Cortex of kidney (tissue), 1 donor: ENCODE measurements at places on chromosomes 13 and 19.

- no peak for DNase-seq
These were observed 34.5 kb downstream of the MYO9B start for GRCh38 chr19:17109962-17110598.

DNA sequence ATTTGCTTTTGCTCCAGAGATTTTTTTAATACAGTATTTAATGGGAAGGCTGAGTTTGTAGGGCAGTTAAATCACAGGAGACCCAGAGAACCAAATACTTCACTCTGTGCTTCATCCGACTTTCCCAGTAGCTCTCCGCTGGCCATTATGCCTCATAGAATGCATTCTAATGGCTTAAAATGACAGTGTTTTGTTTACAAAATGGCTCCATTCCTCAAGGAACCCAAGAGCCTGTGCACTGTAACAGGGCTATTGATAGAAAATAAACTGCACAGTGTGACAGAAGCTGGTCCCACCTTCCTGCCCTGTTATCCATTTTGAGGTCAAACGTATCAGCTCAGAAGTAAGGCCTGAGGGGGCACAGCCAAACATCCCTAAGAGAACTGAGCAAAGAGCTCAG lies 136.5 kb downstream of the RAP2A start:
- no peak for DNase-seq

DNA sequence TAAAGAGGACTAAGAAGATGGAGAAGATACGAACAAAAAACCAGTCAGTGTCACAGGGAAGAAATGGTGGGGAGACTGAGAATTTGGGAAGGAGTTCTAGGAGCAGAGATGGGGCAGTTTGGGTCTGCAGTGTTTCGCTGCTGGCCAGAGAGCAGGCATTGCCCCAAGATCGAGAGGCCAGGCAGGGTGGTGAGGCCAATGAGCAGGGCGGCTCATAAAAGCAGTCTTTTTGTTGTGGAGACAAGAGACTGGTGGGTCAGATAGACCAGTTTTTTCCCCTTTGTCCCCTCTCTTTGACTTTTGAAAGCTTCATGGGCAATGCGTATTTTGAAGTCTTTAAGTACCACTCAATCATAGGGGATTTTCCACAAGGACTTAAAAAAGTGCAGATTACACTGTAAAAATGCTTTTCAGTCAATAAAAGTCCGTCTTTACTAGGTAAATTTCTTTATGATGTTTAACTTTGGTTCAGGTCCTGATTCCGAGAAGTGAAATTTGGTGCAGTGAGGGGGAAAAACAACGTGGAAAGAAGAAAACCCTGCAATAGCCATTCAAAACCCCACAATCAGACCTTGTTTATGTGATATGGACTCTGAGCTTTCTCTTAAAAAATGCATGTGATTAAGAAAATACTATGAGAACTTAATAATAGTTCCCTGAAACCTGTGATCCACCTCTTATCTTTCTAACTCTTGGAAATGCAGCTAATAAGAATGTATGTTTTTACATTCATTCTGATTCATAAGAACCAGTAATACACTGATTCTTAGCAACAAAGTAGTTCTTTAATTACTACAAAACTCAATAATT lies 338.9 kb downstream of the KLF5 start:
- no peak for DNase-seq

- DNase-seq, result no peak
These were observed 285.4 kb downstream of the ATP8A2 start for GRCh38 chr13:25657157-25657556.

DNA sequence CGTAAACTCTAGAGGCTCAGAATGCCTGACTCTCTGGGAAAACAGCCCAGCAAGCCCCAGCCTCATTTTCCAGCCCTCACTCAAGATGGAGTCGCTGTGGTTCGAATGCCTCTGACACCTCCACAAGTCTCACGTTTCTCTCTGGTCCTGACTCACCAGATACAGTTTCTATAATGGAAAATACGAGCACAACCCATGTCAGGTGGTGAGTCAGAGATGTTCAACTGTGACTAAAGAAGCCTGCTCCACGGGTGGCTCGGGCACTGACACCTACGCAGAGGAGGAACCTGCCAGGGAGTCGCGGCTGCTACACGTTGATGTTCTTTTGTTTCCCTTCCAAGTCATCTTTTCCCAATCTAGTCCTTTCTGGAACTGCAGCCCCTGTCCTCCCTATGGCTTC lies 87.1 kb upstream of the STK24 start:
- DNase-seq, result no peak

DNA sequence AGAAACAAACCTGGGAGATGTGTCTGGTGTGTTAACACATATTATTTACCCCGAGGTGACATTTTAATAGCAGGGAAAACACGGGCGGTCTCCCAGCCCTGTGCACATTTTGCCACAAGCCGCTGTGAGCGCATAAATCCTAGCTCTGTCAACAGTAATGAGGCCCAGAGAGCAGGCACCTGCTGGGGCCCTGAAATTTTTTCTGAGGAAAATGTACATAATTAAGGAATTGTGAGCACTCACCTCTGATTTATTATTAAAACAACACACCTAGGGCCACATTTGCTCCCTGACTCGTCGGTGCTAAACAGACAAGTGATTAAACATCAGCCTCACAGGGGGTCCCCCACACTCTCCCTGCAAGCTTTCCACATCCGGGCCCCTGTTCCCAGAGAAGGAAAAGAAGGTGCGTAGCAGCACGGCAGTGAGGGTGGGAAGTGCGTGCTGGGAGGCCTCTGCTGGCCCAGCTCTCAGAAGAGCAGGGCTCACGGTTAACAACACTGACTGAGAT lies 616.3 kb downstream of the UQCRFS1 start:
- DNase-seq, result no peak

DNA sequence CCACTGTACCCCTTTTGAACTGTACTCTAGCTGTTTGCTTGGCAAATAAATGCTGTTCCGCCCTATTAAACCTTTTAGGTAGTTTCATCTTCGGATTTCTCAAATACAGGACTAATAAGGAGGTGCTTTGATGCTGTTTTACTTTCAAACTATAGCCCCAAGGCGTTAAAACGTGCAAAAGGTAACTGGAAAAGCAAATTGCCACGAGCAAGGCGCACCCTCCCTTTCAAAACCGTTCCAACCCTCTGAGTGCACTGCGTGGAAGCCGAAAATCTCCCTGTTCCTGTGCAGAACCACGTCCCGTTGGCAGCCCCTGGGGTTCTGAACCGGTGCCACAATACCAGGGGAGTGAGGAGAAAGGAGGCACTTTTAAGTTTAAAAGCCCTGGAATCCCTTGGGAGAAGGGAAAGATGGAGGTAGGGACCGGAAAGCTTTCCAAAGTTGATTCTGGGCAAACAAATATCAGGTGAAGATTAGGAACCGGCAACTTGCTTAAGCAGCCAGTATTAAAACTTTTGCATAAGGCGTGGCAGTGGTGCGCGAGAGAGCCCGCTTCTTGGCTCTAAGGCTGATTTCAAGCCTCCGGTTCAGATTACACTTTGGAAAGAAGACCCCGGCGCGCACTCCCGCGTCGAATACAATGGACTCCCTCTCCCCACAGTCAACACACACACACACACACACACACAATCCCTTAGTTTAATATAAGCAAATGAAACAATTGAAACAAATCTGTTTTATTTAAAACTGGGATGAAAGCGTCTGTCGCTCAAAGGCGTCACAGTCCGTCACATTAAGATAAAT lies 9.5 kb downstream of the POU4F1 start:
- DNase-seq, result no peak

DNA sequence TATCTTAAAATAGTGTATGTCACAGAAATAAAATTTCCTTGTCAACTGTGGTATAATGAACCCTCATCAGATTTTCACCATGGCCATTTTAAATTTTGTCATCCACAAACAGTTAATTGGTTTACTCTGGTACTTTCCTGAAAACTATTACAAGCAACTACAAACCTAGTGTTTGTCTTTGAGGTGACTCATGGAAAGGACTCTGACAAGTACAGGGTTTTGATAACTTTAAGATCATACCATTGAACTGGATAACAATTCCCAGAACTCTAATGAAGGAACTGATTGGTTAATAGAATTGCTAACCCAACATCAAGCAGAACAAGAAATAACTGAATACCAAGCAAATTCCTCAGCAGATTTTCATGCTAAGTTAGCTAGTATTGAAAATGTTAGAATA lies 237.7 kb upstream of the IPO5 start:
- no peak for DNase-seq

DNA sequence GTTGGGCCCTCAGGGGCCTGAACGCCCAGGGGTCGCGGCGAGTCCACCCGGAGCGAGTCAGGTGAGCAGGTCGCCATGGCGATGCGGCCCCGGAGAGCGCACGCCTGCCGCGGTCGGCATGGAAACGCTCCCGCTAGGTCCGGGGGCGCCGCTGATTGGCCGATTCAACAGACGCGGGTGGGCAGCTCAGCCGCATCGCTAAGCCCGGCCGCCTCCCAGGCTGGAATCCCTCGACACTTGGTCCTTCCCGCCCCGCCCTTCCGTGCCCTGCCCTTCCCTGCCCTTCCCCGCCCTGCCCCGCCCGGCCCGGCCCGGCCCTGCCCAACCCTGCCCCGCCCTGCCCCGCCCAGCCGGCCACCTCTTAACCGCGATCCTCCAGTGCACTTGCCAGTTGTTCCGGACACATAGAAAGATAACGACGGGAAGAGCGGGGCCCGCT lies at the start of gene CCNA1:
CCNA1 (plus strand) TSS at position 390 of the 439 bp plus-strand sequence. CDS start 562 bp downstream, outside the sequence.
- no peak for DNase-seq
